ENCODE measurements at places on chromosomes 6 and 20.

DNA sequence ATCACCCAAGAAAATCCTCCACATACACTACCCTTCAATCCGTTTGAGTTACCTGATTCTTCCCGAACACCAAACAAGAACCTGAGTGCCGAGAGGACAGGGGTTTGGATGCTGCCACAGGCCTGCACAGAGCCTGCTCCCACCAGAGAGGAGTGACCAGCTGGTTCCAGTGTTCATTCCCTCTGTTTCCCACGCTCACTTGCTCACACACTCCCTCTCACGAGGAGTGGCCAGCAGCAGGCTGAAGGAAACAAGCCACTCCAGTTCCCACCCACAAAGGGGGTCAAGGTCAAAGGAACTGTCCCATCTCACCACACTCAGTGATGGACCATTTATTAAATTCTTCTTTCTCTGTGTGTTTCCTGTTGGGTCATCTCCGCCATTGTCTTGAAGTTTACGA, 97.2 kb upstream of the SNX9 start:
- no peak for DNase-seq

GRCh38 chr6:13655700-13656099, 40.6 kb downstream of the NOL7 start:
- no peak for DNase-seq

DNA sequence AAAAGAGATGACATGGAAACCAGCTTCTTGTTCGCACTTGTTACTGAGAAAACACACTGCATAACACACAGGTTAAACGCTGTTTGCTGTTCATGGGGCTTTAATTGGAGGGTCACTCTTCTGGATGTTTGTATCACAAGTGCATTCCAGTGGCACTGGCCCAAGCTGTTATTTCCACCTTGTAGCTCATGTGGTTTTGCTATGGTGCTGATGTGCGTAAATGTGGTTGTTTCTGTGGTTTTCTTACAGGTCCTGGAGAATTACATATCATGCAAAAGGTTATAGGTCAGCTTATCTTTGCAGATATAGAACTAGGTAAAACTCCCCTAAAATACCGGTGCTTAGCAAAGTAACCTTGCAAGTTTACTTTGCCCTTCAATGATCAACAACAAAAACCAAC, 89.3 kb upstream of the AHI1 start:
- DNase-seq = no peak

DNA sequence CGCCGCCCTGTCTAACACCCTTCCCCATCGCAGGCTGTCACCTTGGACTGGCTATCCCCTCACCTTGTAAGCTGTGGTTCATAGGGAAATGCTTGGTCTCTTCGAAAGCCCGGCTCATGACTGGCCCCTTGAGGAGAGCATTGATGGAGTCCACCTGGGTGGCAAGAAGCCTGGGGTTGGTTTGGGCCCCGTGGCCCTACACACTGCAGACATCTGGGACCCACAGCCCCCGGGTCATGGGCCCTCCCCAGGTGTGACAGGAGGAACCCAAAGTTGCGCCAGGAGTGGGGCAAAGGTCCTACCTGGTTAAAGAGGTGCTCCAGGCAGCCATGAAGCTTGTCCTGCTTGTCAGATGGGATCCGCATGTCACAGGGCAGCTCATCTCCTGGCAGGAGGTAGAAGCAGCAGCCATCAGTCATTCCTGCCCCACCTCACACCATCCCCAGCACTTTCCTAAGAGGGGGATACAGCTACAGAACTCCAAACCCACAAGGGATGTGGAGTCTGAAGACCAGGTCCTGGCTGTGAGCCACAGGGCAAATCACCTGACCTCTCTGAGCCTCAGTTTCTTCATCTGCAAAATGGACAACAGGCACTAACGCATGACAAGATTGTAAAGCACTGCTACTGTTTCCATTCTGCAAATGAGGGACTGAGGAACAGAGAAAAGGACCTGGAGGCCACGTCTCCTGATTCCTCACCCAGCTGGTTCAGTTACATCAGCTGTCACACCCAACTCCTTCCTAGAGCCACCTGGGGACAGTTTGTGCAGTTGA, 185.5 kb downstream of the PREX1 start:
- DNase-seq = no peak

DNA sequence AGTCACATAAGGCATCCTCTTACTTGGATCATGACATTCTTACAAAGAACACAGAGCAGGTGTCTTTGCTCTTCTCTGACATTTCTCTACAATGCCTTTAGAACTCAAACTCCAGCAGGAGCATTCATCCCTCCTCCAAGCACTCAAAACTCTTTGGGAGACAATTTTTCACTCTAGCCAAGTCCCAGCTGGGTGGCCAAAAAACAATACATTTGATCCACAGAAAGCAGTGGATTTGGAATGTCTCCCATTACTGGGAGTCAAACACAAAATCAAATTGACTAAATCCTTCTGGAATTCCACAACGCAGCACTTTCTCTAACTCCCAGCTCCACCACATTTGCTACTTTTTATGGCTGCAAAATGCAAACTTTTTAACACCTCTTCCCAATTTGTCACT, 108.6 kb upstream of the VGLL2 start:
- DNase-seq = no peak

- no peak for DNase-seq
These were observed 59.9 kb downstream of the REV3L start for GRCh38 chr6:111423055-111423633.

- DNase-seq = no peak
These were observed 9.6 kb upstream of the APCDD1L start for GRCh38 chr20:58524814-58525213.
